ENCODE measurements at places on chromosomes 13 and 19.

DNA sequence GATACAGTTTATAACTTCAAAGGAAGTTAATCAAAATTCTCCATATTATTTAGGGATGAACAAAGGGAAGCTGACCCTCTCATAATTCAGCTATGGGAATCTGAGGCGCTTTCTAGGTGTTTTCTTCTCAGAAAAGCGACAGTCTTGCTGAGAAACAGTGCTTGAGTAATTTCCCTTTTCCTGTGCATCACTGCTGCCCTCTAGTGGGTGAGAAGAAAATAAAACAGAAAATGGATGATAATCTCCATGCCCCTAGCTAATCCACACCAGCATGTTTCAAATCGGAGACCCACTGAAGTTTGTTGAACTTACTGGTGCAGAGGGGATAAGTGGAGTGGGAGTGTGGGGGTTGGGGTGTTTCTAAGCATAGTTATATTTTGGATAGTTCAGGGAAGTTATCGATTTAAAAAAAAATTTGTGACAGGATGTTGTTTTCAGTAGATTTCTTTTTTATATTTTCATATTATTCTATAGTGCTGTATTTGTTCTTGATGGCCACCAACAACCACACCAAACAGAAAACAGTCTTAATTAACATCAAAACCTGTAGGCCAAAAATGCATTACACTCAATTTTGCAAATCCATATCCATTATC lies 21.4 kb downstream of the LCP1 start:
- DNase-seq: peak; percentile 84

GRCh38 chr13:20198781-20199180 lies 6.0 kb upstream of the GJB2 start:
- DNase-seq: no peak

DNA sequence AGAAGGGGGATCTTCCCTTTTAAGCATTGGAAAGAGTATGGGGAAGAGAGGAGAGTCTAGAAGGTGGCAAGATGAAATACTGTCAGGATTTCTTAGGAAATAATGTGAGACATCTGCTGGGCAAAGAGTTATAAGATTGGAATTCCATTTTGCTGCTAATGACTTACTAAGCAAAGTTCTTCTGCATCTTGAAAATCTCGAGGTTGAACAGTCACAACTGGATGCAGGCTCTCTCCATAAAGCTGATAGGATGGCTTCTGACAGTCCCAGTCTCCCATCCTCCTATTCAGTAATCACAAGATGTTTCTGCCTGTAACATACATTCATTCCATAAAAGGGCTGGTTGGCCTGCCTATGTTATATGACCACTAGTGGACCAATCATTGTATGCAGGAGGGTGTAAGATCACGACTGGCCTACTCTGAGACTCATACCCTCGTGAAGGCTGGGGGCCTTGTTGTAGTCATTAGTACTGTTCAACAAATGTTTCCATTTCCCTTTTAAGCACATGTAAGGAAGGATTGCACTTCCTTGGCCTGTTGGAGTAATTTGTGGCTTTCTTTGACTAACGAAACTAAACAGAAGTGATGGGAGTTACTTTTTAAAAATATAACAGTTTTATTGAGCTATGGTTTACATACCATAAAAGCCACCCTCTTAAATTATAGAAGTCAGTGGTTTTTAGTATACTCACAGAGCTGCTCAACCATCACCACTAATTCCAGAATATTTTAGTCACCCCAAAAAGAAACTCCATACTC lies 45.0 kb upstream of the TDRD3 start:
- DNase-seq: no peak

- peak; percentile 79 for DNase-seq
These were observed 1.8 kb downstream of the DACH1 start for GRCh38 chr13:71864986-71865873.

GRCh38 chr19:23523863-23524262 lies 128.6 kb upstream of the ZNF91 start:
- DNase-seq: no peak

- no peak for DNase-seq
These were observed 38.7 kb downstream of the ELF1 start for GRCh38 chr13:40980461-40980860.

DNA sequence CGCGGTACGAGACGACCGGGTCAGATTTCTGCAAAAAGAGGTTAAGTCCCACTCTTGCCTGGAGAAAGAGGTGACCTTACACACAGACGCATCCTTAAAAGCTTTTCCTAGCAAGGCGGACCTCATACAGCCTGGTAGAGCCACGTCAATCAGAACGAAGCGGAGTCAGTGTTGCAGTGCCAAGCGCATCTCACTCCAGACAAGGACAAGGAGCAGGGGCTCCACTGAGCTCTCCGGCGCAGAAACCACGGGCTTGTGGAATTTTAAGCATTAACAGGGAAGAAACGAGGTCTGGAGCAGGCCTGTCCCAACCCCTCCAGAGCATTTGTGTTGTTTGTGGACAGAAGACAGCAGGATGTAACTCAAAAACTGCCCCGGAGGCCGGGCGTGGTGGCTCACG lies 7.1 kb downstream of the EEF2 start:
- no peak for DNase-seq

DNA sequence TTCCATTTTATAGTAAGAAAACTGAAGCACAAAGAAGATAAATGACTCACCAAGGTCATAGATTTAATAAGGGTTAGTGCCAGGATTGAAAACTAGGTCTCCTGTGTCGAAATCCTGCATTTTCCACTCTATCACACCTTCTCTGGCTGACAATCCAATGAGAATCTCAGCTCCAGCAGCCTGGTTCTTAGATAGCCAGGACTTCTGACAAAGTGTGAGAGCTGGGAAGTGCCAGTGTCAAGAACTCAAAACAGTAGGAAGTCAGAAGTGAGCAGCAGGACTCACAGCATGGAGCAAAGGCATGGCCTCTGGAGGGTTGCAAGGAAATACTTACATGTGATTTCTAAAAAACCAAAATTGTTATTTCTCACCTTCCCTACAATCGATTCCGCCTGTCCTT lies 24.3 kb downstream of the KCTD12 start:
- no peak for DNase-seq

- no peak for DNase-seq
These were observed 57.2 kb downstream of the CHST8 start for GRCh38 chr19:33678796-33679585.

DNA sequence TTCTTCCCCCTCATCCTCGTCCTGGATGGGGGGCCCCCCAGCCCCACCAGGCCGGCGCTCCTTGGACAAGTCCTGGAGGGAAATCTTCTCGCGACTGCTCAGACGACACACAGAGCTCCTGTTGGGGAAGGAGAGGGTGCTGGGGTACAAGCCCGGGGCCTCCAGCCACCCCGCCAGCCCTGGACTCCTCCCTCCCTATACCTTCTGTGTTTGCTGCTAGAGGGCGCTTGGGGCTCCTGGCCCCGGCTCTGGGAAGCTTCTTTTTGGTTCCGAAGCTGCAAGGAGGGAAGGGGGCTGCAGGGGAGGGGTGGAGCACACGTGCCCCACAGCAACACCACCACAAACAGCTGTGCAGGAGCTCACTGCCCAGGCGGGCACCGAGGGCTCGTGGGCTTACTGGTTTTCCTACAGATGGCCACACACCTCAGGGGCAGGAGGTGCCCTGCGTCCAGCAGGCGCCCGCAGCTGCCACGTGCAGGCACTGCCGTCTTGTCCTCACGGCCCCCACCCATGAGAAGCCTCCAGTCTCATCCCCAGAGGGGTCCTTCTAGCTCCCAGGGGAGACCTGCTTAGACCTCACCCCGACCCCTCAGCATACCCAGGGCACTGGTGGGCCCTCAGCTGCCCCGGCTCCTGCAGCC lies 20.5 kb downstream of the EPS8L1 start:
- no peak for DNase-seq

DNA sequence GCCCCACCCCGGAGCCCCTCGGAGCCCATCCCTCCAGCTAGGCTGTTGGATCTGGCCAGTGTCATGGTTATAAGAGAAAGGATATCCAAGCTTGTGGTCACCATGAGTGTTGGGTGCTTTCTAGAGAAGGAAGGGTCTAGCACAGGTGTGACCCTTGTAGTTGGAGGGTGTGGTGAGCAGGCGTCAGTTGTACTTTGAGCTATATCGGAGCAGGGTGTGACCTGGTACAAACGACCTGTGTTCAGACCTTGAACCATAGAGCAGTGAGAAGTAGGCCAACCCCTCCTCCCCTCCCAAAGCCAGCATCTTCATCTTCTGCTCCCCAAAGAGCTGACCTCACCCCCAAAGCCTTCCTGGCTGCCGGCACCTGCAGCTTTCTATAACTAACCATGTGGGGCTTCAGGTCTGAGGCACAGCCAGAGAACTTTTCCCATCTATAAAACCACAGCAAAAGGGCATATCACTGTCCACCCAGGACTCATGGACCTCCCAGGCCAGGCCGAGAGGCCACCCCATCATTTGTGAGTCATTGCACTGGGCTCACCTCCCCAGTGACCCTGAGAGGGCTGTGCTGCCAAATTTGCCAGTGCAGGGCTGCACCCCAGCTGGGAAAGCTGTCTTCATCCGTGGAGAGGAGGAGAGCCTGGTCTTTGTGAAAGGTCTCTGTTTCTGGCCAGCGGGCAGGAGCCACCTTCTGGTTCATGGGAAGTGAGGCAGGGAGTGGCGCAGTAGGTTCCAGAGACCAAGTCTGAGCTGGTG lies 14.2 kb downstream of the RAB8A start:
- no peak for DNase-seq

DNA sequence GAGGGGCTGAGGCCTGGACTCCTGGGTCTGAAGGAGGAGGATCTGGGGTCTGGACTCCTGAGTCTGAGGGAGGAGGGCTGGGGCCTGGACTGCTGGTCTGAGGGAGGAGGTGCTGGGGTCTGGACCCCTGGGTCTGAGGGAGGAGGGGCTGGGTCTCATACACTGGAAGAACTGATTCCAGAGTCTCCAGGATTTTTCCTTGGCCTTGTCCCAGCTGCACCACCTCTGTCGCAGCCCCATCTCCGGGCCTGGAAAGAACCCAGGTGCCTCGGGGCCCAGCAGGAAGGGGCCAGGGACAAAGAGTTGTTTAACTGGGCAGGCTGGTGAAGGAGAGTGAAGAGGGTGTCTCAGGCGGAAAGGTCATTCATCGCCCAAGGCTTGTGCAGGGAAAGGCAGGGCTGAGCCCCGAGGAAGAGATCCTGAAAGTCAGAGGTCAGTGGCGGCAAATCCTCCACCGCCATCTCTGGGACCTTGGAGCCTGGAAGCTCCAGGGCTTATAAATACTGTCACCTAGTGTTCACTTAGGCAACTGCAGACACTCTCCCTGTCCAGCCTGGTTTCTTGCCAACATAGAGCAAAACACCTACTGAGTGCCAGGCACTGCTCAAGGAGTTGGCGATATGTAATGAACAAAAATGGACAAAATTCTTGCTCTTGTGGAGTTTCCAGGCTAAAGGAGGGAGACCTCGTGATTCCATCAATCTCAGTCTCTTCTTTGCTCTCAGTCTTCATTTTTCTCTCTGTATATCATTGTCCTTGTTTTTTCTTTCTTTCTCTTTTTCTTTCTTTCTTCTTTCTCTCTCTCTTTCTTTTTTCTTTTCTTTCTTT lies 4.4 kb upstream of the KCNN4 start:
- DNase-seq: peak; percentile 72

DNA sequence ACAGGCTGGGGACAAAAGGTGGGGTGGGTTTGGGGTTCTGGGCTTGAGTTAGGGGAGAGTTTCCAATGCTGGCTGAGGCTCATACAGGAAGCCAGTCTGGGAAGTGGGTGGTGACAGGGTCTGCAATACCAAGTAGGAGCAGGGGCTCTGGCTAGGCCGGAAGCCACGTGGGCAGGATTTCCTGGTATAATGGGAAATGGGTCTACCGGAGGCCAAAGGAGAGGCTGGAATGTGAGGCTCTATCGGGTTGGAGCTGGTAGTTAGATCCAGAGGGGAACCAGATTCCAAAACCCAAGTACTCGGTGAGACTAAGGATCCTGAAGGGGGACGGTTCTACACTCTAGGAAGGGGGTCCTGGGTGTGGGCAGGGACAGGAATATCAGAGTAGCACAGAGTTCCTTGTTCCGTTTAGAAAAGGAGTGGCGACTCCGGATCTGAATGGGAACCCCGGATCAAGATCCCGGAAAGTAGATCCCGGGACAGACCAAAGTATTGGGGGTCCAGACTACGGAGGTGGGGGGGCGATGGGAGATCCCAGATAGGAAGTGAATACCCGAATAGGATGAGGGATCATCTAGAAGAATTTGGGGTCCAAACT lies 802 bp downstream of the CDC37 start:
- no peak for DNase-seq

DNA sequence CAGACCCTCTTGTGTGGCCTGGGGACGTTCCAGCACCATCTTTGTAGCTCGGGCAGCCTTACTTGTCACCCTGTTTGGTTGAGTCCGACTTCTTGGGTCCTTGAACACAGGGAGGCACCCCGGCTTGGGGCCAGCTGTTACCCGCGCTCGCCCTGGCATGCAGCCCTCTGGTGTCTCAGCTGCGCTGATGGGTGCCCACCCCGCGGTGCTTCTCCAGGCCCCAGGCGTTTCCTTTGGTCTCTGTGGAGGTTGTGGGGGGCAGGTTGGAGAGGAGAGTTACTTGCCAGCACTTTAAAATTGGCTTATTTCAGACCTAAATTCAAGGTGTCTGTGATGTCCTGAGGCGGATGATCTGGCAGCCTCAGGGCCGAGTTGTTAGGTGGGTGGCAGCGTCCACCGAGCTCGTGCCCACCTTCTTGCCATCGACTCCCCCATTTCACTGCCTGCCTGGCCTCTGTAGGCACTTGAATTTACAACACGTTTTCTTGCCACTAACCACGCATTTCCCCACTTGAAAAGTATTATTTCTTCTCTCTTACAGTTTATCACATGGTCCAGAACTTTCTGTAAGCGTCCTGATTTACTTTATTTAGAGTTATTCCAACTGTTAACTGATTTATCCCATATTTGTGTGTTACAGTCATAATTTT lies 16.9 kb downstream of the UBAC2 start:
- no peak for DNase-seq

- peak; percentile 85 for DNase-seq
These were observed 16.3 kb downstream of the MYO9B start for GRCh38 chr19:17091758-17092333.

GRCh38 chr13:85536706-85537105 lies 262.5 kb downstream of the SLITRK6 start:
- DNase-seq: no peak

DNA sequence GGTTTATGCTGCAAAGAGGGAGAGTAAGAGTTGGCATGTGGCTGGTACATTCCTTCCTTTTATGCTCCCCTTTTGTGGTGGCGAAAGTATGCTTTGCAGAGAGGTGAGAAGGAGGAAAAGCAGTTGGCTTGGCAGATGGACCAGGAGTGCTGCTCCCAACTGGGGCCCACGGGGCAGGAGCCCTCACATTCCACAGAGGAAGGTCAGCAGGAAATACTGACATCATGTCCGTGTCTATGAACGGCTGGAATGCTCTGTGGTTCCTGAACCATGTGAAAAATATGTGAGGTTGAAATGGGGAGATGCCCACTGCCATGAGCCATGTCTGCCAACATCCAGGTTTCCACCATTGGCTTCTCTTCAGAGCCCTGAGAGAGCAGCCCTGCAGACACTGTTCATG lies 33.3 kb upstream of the GAS6 start:
- DNase-seq: no peak

Data from common myeloid progenitor, CD34-positive (primary cell).